ENCODE measurements at places on chromosomes 5 and 9. TPM values are rescaled to one million over a fixed set of nuclear protein-coding genes. Genes with fewer than 3 reads are reported as not detected.

Gene GALNT12
- total RNA-seq = 4.5 TPM

Gene PCBD2
- total RNA-seq = 5.0 TPM

Gene URM1
- total RNA-seq = 17.6 TPM

Gene CTNND2
- total RNA-seq = not detected

Gene MAMDC4
- total RNA-seq = 0.52 TPM

Gene SARDH
- total RNA-seq = 4.7 TPM

Gene CA9
- not detected for total RNA-seq

Gene CCL28
- total RNA-seq = 8.8 TPM

Gene HAPLN1
- under 0.01 TPM for total RNA-seq

Gene ADAMTS2
- total RNA-seq = 0.21 TPM

Gene SLC36A2
- not detected for total RNA-seq

Gene IL5
- total RNA-seq = not detected

Gene C5orf63
- 0.94 TPM for total RNA-seq

Gene ZCCHC9
- 16.0 TPM for total RNA-seq

Gene NIPAL4
- 11.5 TPM for total RNA-seq

Gene NIM1K
- total RNA-seq = 0.21 TPM

Gene PHYHD1
- 0.73 TPM for total RNA-seq

Gene PCDHAC2
- total RNA-seq = not detected

Gene ALDOB
- not detected for total RNA-seq

Data from mononuclear cell (primary cell).